Mesothelial cell of epicardium (in vitro differentiated cells): ENCODE measurements at places on chromosomes 5 and 9. TPM values are rescaled to one million over a fixed set of nuclear protein-coding genes. Genes with fewer than 3 reads are reported as not detected.

GRCh38 chr5:33282696-33283095 lies 158.1 kb upstream of the TARS1 start:
- DNase-seq, result no peak

DNA sequence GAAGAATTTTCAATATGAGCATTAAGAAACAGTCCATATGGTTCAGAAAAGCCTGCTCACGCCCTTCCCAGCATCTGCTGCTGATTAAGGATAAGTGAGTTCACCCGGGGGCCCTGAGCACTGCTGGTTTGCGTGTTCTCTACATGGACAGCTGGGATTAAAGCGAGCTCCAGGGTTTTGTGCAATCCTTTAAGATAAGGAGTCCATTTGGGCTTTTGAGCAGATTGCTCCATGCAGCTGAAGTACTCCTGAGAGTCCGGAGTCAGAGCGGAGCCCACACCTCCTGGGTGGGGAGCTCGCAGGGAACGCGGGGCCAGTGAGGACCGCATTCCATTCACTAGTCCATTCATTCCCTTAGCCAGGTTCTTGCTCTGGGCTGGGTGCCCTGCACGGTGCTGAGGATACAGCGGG lies 149.3 kb upstream of the COL5A1 start:
- DNase-seq, result no peak

- DNase-seq, result no peak
Measured at GRCh38 chr5:65647941-65648340, 23.1 kb downstream of the SHLD3 start.

DNA sequence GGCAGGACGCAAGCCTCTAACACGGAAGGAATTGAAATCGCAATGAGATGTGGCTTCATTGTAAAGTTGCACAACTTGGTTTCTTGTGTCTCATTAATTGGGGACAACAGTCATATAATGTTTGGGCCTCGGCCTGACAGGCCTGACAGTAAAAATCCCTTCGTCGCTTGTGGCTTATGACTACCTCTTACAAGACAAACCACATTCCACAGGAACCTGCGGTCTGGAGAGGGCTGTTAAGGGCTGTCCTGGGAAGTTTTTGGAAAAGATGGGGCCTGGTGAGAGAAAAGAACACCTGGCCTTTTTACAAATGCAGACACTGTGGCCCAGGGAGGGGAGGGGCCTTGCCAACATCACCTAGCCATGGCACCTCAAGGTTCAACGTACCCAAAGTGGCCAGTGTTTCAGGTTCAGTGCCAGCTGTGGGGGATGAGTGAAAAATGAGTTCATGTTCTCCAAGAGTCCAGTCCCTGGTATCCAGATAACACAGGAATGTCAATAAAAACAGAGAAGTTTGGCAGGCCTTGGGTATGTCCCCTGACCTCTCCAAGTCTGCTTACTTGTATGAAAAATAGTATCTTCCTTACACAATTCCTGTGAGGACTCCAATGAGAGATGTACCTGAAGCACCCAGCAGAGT lies 22.2 kb downstream of the SHB start:
- no peak for DNase-seq

DNA sequence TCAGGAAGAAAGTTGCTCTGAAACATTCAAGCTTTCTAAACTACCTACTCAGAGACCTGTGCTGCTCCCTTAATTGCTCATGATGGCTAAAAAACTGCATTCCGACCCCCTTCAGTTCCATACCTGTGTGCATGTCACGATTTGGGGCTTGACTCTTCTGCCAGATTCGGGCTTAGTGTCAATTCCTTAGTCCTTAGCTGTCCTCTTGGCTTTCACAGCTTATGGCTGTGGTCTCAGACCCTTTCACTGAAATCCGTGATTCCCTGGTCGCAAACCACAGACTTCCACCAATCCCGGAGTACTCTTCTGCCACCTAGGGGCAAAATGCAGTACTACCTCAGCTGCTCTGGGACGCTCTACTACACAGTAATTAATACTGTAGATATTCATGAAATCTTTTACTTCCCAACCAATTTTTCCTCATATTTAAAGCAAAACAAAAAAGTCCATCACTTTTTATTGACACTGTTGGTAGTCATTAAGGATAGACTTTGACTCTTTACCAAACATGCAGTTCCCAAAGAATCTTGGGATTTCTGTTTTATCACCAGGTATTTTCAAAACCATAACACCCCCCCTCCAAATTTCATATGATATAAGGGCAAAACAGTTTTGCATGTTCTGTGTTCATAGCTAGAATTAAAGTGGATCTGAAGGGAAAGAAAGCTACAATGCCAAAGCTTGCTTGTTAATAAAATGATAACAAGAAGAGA lies 617.4 kb downstream of the SLCO4C1 start:
- peak; percentile 50 for DNase-seq

DNA sequence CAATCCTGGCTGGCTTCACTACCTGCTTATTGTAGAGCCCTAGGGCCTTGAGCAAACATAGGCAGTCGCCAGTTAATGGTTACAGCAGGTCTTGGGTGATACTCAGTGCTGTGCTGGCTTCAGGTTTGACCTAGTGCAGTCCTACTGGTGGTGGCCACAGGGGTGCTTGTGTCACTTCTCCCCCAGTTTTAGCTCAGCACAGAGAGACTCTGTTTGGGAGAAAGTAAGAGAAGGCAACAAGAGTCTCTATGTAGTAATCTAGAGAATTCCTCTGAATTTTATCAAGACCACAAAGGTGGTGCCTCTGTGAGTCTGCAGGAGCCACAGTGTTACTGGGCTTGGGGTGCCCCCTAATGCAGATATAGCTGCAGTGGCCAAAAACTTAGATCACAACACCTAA lies 165.6 kb downstream of the CCDC171 start:
- no peak for DNase-seq

DNA sequence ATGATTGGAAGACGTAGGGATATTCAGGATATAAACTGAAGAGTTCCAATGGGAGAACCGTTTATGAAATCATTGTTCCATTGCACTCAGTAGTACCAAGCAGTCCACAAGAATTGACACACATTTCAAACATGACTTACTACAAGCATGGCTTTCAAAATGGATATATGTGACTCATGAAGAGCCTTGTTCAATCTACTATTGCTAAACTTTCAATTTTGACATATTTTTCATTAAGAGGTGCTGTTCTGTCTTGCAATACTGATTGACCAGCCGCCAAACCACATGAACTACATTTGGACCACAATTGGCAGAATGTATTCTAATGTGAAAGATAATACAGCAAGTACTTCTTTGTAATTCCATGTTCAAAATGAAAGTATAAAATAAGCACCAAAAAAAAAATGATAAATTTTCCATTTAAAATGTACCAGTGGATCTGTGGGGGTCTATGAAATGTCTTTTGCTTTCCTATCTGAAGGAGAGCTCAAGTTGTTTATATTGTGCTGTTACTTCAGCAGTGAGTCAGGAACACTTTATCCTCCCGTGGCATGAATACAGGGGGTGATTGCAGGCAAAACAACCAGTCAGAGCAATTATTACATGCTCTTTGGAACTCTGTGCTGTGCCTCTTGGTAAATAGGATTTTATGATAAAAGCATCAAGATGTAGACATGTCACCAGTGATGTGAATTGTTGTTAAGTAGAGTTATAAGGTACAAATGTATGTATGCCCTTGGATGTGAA lies 366.0 kb downstream of the ARRDC3 start:
- DNase-seq, result no peak

DNA sequence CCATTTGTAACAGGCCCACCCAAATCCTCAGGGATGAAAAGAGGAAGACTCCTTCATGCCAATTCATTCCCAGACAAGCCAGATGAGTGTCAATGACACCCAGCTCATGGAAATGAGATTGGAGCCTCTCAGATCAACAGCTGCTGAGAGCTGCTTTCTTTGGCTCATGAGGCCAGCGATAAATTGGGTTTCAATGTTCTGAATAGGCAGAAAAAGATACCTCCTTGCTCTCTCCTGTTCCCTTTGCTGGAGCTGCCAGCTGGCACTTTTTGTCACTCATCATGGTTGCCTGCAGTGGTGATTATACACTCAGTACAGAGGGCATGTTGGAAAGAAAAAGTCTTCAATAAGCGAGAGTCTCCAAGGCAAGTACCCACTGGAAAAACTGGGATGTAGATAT lies 47.1 kb downstream of the SH3RF2 start:
- no peak for DNase-seq

DNA sequence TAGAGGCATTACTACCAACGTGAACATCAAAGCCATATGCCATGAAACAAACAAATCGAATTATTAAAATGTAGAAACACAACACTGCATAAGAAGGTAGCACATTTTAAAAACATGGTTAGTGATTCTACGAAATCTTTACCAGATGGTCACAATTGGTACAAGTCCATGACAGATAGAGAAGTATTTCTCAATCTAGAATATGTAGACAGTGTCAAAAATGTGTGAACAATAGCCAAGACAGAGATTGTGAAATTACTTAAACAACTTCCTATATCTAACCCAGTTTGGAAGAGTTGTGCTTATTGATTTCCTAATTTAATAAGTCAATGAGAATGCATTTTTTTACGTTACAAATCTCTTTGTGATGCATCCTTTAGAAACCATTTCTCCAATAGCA lies 1121.6 kb downstream of the MAT2B start:
- DNase-seq, result no peak

GRCh38 chr5:145701404-145701803 lies 133.7 kb downstream of the PRELID2 start:
- DNase-seq, result no peak

GRCh38 chr5:98085593-98085992 lies 687.9 kb upstream of the RGMB start:
- DNase-seq, result no peak

DNA sequence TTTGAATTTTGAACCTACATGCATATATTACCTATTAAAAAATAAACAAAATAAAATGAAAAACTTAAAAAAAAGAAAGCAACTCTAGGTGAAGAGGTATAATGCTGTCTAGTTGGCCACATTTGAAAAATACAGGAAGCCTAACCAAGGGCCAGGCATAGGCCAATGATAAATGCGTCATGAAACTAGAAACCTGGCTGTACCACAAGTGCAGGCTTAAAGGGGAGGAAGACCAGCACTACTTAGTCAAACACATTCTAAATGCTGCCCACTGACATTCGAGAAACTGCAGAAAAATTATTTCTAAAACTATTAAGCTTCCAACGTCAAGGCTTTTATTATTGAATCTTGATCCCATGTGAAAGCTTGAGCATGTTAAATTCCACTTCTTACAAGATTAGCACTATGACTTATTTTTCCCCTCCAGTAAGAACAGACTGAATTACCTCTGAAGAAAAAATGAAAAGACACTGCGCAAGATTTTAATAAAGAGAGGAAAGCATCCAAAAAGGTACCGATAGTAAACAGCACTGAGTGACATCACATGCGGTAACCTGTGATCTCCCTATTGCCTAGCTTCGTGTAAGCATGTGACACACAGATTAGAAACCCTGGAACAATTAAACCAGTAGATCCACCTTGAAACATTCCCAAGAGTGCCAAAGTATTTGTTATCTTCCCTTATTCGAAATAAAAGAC lies 16.2 kb downstream of the CDC14B start:
- DNase-seq, result no peak

DNA sequence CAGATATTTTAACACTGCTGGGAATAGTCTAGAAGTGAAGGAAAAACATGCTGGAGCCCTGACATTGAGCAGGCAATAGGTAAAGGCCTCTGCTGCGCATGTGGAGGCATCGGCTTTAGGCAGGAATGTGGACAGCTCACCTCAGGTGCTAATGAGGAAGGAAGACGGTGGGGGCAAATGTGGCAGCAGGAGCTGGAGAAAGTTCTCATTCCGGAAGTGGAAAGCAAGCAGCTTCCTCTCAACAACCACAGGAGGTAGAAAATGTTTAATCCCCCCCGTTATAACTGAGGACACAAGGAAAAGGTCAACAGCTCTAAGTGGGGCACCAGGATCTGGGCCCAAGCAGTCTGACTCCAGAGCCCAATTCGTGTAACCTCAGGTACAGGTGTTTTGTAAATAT lies 7.6 kb upstream of the RPS14 start:
- no peak for DNase-seq

DNA sequence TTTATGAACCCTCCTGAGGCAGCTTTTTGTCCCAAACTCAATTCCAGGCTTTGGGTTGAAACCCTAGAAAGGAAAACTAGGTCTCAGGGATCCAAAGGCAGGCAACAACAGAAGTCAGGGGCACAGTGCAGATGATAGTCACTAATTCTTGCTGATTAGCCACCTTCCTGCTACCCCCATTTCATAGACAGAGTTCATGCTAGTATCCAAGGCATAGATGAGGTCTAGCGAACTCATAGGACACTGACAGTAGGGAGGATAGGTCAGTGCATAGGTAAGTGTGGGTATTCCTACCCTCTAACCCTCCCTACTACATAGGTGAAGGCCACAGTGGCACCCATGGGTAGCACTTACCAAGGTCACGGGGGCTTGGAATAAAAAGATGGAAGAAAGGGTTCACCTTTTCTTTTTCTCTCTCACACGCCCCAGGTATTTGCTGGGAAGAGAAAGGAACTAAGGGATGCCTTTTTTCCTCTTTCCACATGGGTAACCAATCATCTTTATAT lies 86.2 kb downstream of the SLC25A46 start:
- DNase-seq, result no peak

GRCh38 chr5:176773408-176774035 lies 36.8 kb upstream of the UNC5A start:
- DNase-seq, result no peak

- no peak for DNase-seq
Measured at GRCh38 chr9:36188212-36188611, 2.5 kb upstream of the CLTA start.

The ZDHHC11B gene
- total RNA-seq, result 0.69 to 0.90 TPM (median 0.74 TPM) in 3 replicates

The TUSC1 gene
- not detected in 3 replicates for total RNA-seq

The PARP8 gene
- total RNA-seq, result 27.0 to 29.4 TPM (median 27.5 TPM) in 3 replicates

The CD14 gene
- total RNA-seq, result 0.34 to 0.63 TPM (median 0.35 TPM) in 3 replicates

The IRX1 gene
- 68.5 to 71.5 TPM (median 68.6 TPM) in 3 replicates for total RNA-seq

The CCDC152 gene
- total RNA-seq, result not detected in 3 replicates

The TAF11L14 gene
- not detected in 3 replicates for total RNA-seq

The SH3RF2 gene
- total RNA-seq, result 2.2 to 3.2 TPM (median 2.5 TPM) in 3 replicates
